ENCODE measurements at places on chromosomes 5 and 9.
A peak's percentile ranks its signal among the peaks of the same experiment; 100 is the strongest.

- DNase-seq = no peak
Observed at GRCh38 chr5:7425830-7426229, 29.9 kb downstream of the ADCY2 start.

GRCh38 chr5:159504857-159505304 is 174.6 kb upstream of the IL12B start:
- no peak for DNase-seq

- DNase-seq = no peak
Observed at GRCh38 chr5:177036443-177036842, 13.9 kb downstream of the ZNF346 start.

GRCh38 chr5:94623011-94623410 is 4.5 kb downstream of the SLF1 start:
- no peak for DNase-seq

GRCh38 chr5:163978897-163979296 is 473.5 kb downstream of the MAT2B start:
- no peak for DNase-seq

DNA sequence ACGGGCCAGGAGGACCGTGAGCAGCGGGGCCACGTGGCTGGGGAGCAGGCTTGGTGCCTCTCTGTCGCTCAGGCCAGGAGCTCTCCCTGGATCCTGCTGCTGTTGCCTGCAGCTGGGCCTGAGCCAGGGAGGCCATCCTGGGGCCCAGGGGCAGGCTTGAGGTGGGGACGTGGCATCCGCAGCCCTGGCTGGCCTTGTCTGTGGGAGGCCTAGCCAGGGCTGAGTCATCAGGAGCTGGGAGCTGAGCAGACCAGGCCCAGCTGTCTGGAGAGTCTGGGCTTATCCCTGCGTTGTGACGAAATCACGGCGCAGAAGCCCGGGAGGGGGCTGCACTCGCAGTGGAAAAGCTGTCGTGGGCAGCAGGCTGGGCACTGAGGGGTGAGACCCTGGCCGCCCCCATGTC is 138.8 kb upstream of the COL5A1 start:
- DNase-seq = no peak

DNA sequence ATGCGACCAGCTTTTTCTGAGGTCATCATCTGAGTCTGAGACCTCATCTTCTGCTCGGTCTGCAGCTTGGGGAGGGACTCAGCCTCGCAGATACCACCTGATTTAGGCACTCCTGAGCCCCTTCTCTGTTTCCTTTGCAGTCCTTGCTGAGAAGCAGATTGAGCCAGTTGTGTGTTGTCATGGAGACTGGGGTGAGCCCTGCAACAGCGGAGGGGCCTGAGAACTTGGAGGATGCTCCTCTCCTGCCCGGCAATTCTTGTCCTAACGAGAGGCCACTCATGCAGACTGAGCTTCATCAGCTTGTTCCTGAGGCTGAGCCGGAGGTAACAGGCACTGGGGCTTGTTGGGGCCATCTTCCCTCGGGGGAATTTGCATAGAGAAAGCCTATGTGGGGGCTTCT is 19.2 kb downstream of the TEX53 start:
- DNase-seq = no peak

DNA sequence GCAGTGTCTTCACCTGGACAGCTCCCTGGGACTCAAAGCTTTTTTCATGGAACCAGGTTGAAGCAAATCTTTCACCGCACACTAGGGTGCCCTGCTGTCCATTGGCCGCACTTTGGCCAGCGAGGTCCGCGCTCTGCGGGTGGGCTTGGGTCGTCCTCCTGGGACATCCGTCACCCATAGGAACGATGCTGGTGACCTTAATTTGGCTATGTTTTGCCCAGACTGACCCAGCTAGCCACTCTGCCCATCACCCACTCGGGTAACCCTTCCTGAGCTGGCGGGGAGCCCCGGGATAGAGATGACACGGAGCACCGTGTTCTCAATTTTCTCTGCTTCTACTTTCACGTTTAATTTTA is 25.9 kb downstream of the ZDHHC11B start:
- no peak for DNase-seq

DNA sequence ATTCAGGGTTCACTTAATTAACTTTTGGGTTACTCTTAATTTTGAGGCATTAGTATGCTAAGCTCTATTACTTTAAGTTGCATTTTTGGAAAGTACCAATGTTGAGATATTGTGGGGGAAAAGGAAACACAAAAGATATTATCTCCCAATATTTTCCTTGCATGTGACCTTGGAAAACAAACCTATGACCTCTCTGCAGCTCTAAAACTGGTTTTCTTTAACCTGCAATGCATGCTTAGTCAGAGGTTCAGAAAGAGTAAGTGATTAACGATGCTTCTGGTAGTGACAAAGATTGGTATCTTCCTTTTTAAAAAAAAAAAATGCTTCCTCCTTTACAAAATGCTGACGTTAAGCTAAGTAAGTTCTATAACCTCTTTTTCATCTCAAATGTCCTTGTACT is 44.9 kb upstream of the CDH18 start:
- DNase-seq = no peak

GRCh38 chr9:116924462-116925110 is 237.5 kb downstream of the TRIM32 start:
- no peak for DNase-seq

GRCh38 chr5:34550247-34550646 is 105.9 kb upstream of the RAI14 start:
- no peak for DNase-seq

- DNase-seq = no peak
Observed at GRCh38 chr5:148412124-148412523, 28.4 kb downstream of the FBXO38 start.

GRCh38 chr5:142692321-142692894 is 6.5 kb upstream of the FGF1 start:
- DNase-seq = no peak

DNA sequence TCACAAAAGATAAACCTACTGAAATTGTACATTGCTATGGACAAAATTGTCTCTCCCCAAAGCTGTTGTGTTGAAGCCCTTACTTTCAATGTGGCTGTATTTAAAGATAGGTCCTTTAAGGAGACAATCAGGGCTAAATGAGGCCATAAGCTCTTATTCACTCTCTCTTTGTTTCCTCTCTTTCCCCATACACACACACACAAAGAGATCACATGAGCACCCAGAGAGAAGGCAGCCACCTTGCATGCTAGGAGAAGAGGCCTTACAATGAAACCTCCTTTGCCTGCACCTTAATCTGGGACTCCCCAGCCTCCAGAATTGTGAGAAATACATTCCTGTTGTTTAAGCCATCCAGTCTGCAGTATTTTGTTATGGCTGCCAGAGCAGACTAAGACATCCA is 1295.6 kb upstream of the CDH6 start:
- no peak for DNase-seq

- DNase-seq = no peak
Observed at GRCh38 chr5:68265347-68265746, 49.8 kb downstream of the PIK3R1 start.

- no peak for DNase-seq
Observed at GRCh38 chr9:37121881-37122280, 1.5 kb downstream of the ZCCHC7 start.

DNA sequence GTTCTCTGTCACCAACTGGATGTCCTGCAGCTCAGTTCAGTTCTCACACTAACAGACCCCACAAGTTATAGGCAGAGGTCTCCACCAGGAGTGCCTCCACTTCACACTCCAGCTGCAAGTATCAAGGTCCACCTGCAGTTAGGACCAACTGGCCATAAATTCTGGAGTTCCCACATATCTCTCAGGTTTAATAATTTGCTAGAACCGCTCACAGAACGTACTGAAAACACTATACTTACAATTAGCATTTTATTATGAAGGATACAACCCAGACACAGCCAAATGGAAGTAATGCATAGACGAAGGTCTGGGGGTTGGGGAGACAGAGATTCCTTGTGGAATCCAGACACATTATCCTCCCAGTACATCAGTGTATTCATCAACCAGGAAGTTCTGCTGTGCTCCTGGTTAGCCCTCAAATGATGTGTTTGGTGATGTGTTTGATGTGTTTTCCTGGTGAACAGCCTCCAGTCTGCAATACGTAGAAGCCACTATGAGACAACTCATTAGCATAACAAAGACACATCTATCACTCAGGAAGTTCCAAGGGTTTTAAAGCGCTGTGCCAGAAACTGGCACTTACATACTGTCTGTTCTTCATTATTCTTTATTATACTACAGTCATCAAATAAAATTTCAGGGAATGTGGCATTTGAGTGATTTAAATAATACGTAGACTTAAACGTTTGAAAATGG is 25.4 kb downstream of the OGN start:
- DNase-seq = peak; percentile 3

GRCh38 chr5:149702934-149703646 is 27.0 kb upstream of the PPARGC1B start:
- DNase-seq = no peak

DNA sequence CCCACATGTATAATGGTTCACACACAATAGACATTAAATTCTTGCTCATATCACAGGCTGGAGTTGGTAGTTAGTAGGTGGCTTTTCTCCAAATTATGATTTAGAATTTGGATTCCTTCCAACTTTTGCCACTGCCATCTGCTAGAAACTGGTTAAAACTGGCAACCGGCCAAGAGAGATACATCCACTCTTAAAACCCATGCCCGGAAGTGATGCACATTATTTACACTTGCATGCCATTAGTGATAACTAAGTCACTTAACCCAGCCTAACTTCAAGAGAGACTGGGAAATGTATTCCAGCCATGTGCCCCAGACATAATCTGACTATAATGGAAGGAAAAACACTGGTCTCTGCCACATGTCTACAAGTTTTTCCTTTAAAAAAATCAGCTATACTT is 395.7 kb upstream of the SEMA6A start:
- no peak for DNase-seq

DNA sequence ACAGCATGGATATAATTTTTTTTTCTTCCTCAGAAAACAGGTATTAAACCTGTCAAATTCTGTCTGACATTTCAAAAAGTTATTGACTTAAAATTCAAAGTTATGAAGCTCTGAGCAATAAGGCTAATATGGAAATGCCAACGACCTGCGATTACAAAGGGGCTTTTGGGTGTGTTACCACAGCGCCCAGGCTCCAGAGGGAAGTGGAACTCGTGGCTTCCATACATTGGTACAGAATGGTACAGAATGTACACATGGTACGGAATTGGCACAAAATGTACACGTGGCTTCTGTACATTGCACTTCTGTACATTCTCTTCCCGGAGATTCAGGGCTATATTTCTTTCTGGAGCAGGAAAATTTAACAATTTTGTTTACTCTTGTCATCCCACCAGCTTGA is 225.1 kb upstream of the TBCA start:
- DNase-seq = no peak

DNA sequence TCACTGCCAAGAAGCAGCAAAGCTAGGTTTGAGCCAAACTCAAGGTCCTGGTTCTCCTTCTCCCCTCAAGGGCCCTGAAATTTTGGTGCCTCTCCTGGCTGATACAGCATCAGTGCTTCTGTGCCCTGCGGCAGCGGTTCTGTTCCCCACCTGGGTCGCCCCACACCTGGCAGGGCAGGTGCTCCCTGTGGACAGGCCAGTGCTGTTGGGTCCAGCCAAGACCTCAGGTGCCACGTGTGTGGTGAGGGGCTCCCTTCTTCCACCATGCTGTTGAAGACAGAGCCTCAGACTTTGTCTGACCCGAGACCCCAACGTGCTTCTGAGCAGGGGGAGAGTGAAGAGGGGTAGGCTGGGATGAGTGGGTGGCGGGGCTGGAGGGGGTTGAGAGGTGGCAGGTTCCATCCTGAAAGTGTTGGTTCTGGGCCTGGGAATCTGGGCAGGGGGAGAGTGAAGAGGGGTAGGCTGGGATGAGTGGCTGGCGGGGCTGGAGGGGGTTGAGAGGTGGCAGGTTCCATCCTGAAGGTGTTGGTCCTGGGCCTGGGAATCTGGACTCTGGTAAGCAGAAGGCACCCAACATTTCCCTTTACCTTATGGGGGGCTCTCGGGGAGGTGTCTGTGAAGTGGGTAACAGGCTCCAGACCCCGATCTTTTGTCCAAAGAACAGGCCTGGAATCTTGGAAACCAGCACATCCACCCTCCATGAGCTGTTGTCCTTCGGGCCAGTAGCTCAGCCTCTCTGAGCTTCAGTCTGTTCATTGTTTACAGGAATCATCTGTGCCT is 2.3 kb downstream of the PLEKHG4B start:
- DNase-seq = no peak

GRCh38 chr9:30845136-30845535 is 1539.3 kb upstream of the ACO1 start:
- DNase-seq = no peak

DNA sequence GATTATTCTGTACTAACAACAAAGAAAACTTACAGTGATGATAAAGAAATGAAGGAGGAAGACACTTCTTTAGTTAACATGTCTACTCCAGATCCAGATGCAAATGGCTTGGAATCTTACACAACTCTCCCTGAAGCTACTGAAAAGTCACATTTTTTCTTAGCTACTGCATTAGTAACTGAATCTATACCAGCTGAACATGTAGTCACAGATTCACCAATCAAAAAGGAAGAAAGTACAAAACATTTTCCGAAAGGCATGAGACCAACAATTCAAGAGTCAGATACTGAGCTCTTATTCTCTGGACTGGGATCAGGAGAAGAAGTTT is 67.9 kb downstream of the VCAN start:
- DNase-seq = no peak

- no peak for DNase-seq
Observed at GRCh38 chr9:123420592-123421111, 64.7 kb downstream of the CRB2 start.

GRCh38 chr5:169013846-169014245 is 287.1 kb downstream of the SLIT3 start:
- DNase-seq = no peak

DNA sequence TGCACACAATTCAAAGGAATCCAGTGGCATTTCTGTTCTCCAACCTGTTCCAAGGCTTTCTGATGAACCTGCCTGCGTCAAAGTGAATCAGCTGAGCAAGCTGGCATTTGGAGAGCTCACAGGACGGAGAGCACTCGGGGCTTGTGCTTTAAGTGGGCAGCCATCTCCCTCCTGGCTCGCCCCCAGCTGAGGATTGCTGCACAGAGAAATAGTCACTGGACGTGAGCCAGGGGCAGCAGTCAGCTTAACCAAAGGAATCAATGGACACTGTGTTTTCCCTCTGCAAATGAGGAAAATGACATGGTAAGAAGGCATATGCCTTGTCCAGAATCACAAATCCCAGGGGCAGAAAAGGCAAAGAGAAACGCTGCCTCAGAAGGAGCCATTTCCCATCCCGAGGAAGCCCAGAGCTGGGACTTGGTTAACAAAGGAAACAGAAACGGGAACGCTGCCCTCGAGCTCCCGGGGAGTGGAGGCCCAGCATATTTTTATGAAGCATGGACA is 299.4 kb downstream of the ZSWIM6 start:
- DNase-seq = no peak

DNA sequence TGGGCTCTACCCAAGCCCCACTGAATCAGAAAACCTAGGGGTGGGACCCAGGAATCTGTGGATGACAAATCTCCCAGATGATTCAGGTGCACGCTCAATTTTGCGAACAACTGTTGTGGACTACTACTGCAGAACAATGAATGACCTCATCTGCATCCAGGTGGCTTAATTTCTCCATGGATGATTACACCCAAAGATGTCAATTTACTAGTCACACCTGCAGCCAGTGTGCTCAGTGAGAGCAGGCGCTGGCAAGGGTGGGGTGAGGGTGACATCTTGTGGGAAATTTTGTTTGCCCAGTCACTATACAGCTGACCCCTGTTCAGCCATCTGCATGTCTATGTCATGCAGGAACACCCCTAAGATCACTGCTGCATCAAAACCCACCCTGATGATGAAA is 118.2 kb downstream of the ENTREP1 start:
- no peak for DNase-seq

GRCh38 chr5:161431963-161432362 is 114.6 kb downstream of the GABRB2 start:
- no peak for DNase-seq

GRCh38 chr9:131593091-131593820 is 47.9 kb downstream of the PRRT1B start:
- DNase-seq = no peak

All from CD4-positive, alpha-beta memory T cell (primary cell).